ENCODE measurements at places on chromosomes 7 and 10. TPM values are rescaled to one million over a fixed set of nuclear protein-coding genes. Genes with fewer than 3 reads are reported as not detected.

DNA sequence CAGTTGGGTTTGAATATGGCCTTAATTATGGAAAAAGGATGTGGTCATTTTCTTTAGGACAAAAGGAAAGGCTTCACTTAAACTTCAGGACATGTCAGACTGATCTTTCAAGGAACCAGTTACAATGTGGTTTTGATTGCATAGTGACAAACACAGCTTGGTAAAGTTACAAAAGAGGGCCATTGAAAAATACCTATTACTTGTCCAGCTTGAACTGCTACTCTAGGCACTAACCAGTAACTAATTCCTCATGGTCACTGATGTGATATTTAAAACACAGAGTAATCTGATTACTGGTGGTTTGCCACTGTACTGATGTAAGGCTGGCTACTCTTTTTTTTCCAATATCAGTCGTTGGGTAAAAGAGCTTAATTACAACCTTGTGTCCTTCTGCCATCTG is 22.6 kb downstream of the TES start:
- peaks cover 4% of the 10 kb centered on the region for H3K36me3 ChIP-seq
- DNase-seq: no peak
- H3K4me1 ChIP-seq: peaks cover 22% of the 10 kb centered on the region
- H3K4me3 ChIP-seq: no peak overlapping the region
- no peaks in the 10 kb centered on the region for H3K27me3 ChIP-seq
- H3K27ac ChIP-seq: no peak overlapping the region

- H3K27me3 ChIP-seq: no peaks in the 10 kb centered on the region
- H3K4me3 ChIP-seq: peak overlapping the region; percentile 43
- no peak for DNase-seq
- H3K36me3 ChIP-seq: no peaks in the 10 kb centered on the region
- peaks cover 48% of the 10 kb centered on the region for H3K4me1 ChIP-seq
Observed at GRCh38 chr7:98284335-98285036, 3.0 kb downstream of the BRI3 start.

DNA sequence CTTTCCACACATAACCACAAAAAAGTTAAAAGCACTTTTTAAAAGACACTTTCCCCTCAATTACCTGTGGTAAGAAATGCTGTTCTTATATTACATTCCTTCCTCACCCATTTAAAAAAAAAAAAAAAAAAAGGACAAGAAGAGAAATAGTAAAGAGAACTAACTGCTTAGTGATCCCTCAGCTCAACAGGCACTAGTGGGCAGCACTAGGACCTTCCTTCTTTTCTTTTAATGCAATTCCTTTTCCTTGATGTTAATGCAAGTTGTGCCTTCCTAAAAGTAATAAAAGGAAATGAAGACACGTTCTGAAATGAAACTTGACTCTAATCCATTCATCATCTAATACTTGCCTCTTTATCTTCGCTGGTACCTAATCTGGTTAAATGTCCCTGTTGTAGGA is 189.7 kb downstream of the TCF7L2 start:
- H3K4me3 ChIP-seq: no peak overlapping the region
- no peak overlapping the region for H3K27ac ChIP-seq
- DNase-seq: no peak
- peaks cover 55% of the 10 kb centered on the region for H3K36me3 ChIP-seq
- H3K27me3 ChIP-seq: no peaks in the 10 kb centered on the region
- peaks cover 8% of the 10 kb centered on the region for H3K4me1 ChIP-seq

The CAMK2G gene
- total RNA-seq: 28.3 TPM

DNA sequence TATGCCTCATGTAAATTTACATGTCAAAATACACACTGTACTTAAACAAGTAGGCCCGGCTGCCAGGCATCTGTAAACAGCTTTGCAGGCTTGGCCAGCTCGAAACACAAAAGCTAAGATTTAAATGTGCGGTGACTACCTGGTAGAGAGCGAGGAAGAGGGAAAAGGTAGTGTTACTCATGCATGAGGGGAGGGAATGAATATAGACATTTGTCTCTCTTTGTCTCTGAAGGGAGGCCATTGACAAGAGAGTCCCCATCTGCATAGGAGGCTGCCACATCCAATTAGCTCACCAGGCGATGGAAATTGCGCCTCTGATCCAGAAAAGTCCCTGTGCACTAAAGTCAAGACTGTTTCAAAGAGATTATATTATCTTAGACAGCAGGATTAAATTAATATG is 535.8 kb downstream of the PTPRN2 start:
- no peak for DNase-seq
- no peak overlapping the region for H3K27ac ChIP-seq
- H3K27me3 ChIP-seq: no peaks in the 10 kb centered on the region
- H3K36me3 ChIP-seq: no peaks in the 10 kb centered on the region
- H3K4me3 ChIP-seq: no peak overlapping the region

The MMRN2 gene
- 8.3 TPM for total RNA-seq

DNA sequence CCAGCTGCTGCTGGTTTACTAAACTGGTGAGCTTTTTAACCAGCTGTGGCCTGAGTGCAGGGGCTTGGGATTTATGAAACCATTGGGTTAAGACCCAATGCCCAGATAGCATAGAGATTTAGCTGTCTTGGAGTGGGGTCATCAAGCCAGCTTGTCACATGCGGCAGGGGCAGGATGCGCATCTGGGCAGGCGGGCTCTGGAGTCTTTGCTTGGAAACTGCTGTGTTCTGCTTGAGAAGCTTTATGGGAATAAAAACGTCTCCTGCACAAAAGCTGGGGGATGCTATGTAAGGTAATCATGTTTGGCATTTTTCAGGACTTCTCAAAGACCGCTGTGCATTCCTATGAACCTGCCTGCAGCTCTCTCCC is 136.3 kb downstream of the MAPK8 start:
- H3K27ac ChIP-seq: no peak overlapping the region
- H3K36me3 ChIP-seq: no peaks in the 10 kb centered on the region
- DNase-seq: no peak
- H3K27me3 ChIP-seq: no peaks in the 10 kb centered on the region
- no peak overlapping the region for H3K4me3 ChIP-seq

DNA sequence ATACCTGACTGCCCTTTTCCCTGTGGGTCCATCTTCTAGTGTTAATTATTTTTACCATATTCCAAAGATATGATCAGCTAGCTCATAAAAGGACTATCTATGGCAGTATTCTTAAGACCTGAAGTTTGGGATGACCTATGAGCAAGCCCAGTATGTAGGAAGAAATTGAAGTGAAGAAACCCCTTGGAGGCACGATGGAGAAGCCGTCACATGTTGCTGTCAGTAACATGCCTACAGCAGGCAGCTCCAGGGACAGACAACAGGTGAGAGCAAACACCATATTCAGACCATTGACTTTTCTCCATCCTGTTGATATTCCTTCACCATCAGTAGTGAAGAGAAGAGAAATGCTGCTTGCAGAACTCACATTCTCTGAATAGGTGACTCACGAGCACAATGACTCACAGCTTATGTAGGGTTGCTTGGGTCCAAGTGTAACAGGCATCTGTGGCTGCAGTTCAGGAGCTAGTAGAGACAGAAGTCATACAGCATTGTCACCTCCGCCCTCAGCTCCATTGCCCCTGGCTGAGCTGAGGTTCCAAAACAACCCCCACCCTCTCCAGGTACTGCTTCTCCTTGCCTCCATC is 8.4 kb upstream of the LYZL2 start:
- H3K27me3 ChIP-seq: no peaks in the 10 kb centered on the region
- H3K4me1 ChIP-seq: peaks cover 12% of the 10 kb centered on the region
- H3K36me3 ChIP-seq: no peaks in the 10 kb centered on the region
- peak; percentile 62 for DNase-seq
- H3K4me3 ChIP-seq: no peak overlapping the region

DNA sequence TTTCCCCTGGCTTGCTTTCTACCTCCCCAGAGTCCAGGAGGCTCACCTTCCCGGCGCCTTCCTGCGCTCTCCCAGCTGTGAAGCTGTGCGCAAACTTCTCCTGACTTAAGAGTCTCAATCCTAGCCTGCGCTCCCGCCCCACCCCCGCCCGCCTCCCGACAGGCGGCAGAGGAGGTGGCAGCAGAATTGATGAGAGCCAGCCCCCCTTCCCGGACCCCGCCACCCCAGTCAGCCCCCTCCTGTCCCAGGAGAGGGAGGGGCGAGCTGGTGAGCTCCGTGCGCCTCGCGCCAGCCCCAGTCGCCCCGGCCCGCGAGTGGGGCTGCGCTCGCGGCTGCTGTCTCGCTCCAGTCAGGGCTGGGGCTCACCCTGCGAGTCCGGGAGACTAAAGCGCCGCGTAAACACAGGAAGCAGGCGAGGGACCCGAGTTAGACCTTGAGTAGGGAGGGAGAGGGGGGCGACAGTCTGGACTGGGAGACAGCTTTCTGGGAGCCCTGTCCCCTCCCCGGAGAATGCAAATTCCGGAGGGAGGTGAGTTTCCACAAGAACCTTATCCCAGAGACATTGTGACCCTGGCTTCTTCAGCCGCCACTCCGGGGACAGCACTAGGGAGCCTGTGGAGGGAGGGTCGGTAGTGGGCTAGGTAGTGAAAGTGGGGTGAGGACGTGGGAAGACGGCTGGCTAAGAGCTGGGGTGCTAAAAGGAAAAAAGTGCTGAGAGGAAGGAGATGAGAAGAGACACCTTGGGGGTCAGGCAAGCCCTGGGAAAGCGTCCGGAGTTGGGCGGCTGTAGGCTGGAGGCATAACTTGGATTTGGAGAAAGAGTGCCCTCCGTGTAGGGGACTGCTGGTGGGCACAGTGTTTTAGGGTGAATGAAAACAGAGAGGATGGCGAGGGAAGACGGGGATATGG is at the start of gene CALCR:
Gene CALCR (minus strand): TSS at position 79 of the 909 bp plus-strand sequence. CDS start 87,743 bp downstream, outside the sequence.
- no peak within 1 kb of the TSS for H3K27ac ChIP-seq
- H3K4me1 ChIP-seq: peaks cover 9% of the 10 kb centered on the region
- H3K4me3 ChIP-seq: no peak within 1 kb of the TSS
- peaks cover 6% of the 10 kb centered on the region for H3K27me3 ChIP-seq

- peaks cover 14% of the 10 kb centered on the region for H3K4me1 ChIP-seq
- H3K36me3 ChIP-seq: no peaks in the 10 kb centered on the region
- H3K4me3 ChIP-seq: no peak overlapping the region
- no peak for DNase-seq
- no peak overlapping the region for H3K27ac ChIP-seq
Observed at GRCh38 chr7:123746055-123746454, 2.7 kb downstream of the WASL start.

DNA sequence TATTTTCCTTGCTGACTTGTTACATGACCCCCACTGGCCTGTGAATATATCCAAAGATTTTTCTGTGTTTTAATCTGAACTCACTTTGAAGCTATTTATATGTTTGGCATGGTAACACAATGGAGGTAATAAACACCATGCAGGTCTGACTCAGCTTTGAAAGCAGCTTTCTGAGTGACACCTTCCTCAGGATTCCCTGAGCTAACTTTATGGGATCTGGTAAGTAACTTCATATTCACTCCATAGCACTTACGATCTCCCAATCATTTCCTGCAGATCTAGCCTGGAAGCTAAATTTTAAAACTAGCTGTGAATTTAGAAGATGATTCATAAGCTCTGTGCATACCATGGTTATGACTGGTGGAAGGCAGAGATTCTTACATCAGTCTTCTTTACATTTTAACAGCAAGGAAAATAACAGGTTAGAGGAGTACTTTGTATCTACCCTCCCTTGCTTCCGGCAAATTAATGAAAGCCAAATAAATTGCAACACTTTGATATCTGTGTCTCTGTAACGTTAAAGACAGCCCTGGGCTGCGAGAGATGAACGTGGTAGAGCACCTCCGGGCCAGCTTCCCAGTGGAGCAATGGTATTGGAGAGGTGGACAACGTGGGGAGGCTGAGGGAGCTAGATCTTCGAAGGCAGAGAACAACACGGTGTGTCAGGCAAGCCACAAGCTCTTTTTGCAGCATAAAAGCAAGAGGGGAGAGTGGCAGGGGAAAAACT is 170.2 kb upstream of the KLF14 start:
- no peaks in the 10 kb centered on the region for H3K36me3 ChIP-seq
- DNase-seq: peak; percentile 93
- H3K4me3 ChIP-seq: no peak overlapping the region
- H3K27ac ChIP-seq: peak overlapping the region; percentile 99

DNA sequence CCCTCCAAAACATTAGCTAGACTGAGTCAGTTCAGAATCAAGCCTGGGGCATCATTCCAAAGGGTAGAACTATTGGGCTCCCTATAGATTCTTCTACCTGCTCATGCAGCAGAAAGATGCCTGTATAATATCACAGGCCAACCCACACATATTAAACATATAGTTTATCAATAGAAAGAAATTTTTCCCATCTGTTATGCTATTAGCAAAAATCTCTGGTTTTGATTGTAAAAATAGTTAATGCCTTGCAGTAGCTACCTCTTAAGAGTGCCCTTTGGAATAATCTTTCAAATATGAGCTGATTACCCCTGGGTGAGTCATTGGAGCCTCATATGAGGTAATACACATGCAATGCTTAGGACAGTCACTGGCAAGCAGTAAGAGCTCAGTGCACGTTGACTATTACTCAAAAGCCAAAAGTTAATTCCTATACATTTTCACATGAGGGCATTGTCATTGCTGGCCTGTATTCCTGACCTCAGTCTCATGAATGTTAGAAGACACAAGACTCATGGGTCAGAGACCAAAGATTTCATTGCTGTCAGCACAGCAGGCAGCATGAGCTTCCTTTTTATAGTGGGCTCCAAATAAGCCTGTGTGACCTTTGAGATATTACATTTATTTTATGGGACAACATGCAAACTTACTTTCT is 180.0 kb downstream of the FGFR2 start:
- H3K27me3 ChIP-seq: no peaks in the 10 kb centered on the region
- no peak overlapping the region for H3K27ac ChIP-seq
- H3K4me3 ChIP-seq: no peak overlapping the region
- DNase-seq: peak; percentile 52
- no peaks in the 10 kb centered on the region for H3K36me3 ChIP-seq
- H3K4me1 ChIP-seq: no peaks in the 10 kb centered on the region

DNA sequence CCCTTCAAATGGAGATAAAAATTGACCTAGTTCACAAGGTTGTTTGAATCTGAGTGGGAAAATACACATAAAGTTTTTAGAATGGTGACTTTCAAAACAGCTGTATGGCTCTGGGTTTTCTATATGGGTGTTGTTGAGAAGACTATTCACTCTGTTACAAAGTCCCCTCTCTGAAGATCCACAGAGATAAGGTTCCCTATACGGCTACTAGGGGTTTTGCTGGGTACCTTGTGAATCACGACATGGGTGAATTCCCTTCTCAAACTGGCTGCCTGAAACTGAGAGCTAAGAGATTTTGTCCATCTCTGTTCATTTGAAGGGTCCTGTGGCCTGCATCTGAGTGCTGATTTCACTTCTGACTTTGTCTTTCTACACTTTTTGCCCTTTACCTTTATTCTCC is 11.8 kb upstream of the SLC13A1 start:
- no peaks in the 10 kb centered on the region for H3K4me1 ChIP-seq
- H3K4me3 ChIP-seq: no peak overlapping the region
- H3K36me3 ChIP-seq: no peaks in the 10 kb centered on the region
- no peaks in the 10 kb centered on the region for H3K27me3 ChIP-seq
- no peak for DNase-seq
- no peak overlapping the region for H3K27ac ChIP-seq

Data from HCT116 (cell line).